Stimulated activated CD4-positive, alpha-beta T cell treated with anti-CD3 and anti-CD28 coated beads, Interleukin-12 subunit alpha, Interleukin-12 subunit beta, amount 100 ng/mL, for 24 hours (primary cell): ENCODE measurements at places on chromosomes 12 and 14.

DNA sequence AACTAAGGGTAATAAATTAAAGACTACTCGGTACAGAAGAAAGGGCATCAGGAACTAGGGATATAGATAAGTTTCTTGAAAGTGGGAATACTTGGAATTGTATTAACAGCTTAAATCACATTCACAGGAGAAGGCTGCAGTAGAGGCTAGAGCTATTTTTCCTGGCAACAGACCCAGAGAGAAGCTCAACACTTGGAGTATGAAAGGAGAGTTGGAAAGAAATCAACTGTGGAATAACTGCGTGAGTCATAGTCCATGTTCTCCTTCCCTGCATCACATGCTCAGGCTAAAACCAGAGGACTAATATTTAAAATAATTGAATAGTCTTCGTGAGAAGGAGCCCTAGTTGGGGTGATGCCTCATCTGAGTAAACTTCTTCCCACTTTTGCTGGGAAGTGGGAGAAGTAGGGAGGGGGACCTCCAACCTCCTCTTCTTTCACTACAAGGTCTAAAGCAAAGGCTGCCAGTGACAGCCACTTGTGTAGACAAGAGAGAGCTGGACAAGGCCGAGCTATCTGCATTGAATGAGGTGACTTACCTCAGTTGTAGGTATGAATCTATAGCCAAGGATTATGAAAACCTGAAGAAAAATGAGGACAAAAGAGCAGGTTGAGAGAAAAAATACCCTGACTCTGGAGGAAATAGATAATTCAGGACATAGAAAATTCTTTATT, 32.7 kb downstream of the DYRK2 start:
- no peak for DNase-seq

GRCh38 chr14:67620217-67620785, 581 bp downstream of the ARG2 start:
- no peak for DNase-seq

DNA sequence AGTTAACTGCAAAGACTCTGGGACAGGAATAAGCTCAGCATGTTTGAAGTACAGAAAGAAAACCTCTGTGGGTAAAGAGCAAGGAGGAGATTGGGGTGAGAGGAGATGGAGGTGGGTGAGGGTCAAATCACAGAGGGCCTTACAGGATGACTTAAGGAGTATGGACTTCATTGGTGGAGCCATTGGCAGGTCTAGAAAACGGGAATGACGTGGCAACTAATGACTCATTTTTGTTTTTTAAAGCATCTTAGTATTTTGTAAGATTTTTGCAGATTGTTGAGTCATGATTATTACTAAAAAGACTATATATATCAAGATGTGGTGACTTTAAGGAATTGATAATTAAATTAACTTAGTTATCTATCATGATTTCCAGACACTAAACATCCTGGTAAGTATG, 18.5 kb downstream of the UTP20 start:
- no peak for DNase-seq

DNA sequence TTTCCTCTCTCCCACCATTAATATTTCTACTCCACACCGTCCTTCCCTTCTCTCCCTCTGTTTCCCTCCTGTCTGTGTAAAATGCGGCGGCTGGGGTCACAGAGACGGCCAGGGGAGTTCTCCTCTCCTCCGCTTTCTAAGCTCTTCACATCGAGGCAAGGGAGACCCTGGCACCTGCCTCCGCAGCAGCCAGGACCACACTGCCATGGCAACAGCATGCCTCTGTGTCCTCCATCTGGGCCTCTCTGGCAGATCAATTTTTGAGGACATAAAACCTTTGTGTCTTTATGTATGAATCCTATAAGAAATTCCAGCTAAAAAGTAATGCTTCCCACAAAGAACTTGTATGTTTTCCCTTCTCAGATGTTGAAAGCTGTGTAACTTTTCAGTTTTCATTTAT, 41.4 kb downstream of the DYRK4 start:
- DNase-seq = no peak

DNA sequence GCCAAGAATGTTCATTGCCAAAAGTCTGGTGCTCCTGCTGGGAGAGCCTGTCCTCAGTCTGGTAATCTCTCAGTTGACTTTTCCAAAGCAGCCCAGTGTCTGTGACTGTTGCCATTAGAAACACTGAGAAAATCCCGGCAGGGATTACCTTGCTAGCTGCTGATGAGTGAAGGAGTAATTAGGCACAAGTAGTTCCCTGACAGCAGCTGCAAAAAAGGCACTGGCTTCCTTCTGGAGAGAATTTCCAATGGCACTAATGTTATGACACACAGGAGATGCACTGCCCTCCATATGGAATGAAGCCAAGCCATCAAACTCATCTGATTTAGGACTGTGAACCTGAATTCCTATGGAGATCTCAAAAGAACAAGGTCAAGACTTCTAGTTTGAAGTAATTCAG, 1321.2 kb upstream of the SEL1L start:
- DNase-seq = no peak

GRCh38 chr12:12693111-12693671, 2.8 kb downstream of the GPR19 start:
- no peak for DNase-seq

DNA sequence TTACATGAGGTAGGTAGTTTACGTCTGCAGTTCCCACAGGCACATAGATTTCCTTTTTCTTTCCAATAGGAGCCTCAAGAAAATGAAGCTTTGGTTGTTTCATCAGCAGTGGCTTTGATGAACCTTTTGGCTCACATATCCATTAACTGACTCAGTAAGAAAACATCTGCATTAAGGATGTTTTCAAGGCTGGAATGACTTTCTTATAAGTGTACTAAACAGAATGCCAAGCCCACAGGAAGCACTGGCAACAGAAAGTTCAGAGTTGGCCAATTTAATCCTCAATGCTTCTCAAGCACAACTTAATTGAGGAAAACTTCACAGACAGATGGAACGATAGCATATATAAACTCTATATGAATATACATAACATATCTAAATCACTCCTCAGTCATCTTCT, 63.5 kb downstream of the ST8SIA1 start:
- no peak for DNase-seq

- no peak for DNase-seq
Observed at GRCh38 chr12:130418251-130418650, 80.6 kb downstream of the PIWIL1 start.

DNA sequence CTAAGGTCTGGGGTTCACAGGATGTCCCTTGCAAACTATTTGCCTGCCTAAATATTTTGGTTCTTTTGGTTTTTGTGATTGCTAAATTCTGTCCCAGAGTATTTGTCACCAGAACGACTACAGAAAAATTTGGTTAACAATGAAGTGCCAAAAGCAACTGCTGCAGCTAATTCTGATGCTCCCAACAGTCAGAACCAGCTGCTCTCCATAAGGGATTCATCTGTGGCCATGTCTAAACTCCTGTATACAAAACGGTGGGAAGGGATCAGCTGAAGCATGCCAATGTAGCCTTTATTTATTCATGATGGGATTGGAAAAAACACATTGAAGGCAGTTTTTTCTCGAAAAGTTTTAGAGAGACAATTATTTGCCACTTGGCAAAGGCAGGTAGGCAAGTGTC, 29.3 kb upstream of the PELI2 start:
- no peak for DNase-seq
